AG08396 (cell line): ENCODE measurements at places on chromosomes 13 and 19.
A peak's percentile ranks its signal among the peaks of the same experiment; 100 is the strongest.

- DNase-seq, result no peak
These were observed 245.4 kb downstream of the SHISA2 start for GRCh38 chr13:25806264-25806974.

- DNase-seq, result peak; percentile 89
These were observed 16.9 kb upstream of the BTBD2 start for GRCh38 chr19:2032296-2032941.

DNA sequence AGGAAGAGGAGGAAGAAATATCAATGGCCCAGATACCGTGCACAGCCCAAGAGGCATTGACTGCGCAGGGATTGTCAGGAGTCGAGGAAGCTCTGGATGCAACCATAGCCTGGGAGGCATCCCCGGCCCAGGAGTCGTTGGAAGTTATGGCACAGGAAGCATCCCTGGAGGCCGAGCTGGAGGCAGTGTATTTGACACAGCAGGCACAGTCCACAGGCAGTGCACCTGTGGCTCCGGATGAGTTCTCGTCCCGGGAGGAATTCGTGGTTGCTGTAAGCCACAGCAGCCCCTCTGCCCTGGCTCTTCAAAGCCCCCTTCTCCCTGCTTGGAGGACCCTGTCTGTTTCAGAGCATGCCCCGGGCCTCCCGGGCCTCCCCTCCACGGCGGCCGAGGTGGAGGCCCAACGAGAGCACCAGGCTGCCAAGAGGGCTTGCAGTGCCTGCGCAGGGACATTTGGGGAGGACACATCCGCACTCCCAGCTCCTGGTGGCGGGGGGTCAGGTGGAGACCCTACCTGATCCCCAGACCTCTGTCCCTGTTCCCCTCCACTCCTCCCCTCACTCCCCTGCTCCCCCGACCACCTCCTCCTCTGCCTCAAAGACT is 36.0 kb downstream of the KEAP1 start:
- DNase-seq, result peak; percentile 1

DNA sequence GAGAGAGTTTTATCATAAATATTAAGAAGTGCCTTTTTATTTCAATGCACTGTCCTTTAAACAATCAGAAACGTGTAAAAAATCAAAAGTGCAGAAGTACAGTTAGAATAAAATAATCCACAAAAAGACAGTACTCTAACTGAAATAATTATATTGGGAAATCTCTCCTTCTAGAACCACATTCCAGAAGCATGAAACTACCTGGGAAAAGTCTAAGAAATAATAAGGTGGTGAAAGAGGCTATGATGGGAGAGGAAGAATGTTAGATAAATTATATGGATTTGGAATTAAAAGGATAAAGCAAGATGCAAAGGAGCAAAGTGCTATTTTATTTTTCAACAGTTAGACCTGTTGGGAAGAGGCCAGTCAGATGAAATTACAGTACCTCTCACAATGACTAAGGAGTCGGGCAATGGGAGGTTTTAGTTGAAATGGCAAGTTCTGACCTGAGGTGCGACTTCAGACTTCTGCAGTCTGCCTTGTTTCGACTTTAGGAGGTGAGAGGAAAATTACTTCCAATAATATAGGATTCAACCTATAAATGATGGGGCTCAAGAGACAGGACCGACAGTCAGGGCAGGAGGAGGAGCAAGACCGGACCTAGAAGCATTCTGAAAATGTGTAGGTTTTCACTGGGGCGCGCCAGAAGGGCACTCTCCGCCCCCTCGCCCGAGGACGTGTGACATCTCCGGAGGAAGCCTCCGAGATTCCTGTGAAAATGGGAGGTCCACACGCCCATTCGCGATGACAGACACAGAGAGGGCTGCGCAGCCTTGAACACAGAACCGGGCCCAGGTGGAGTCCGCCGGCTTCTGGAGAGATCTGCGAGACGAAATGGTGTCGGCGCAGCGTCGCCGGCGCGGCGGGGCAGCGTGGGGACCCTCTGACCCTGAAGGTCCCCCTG is 717 bp downstream of the SPRYD7 start:
- peak; percentile 58 for DNase-seq

GRCh38 chr13:74009100-74009668 is 125.0 kb downstream of the KLF12 start:
- no peak for DNase-seq

GRCh38 chr13:44072536-44072935 is 192.8 kb downstream of the LACC1 start:
- DNase-seq, result no peak

DNA sequence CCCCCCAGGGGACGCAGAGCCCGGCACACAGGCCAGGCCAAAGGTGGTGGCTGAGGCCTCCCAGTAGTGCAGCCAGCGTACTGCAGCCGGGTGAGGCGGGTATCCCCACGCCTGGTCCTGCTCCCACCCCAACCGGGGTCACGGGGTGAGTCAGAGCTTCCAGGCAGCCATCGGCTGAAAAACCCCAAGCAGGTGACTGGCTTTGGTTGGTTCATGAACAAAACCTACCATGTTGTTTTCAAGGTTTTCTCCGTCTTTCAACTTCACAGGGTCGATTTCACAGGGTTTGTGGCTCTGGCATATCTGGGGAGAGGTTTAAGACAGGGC is 42.1 kb upstream of the C13orf46 start:
- DNase-seq, result no peak

- peak; percentile 27 for DNase-seq
These were observed 814 bp downstream of the SLC25A23 start for GRCh38 chr19:6458695-6459261.

GRCh38 chr13:21671620-21672286 is 880 bp downstream of the FGF9 start:
- no peak for DNase-seq

GRCh38 chr19:13104848-13105711 is 2.4 kb upstream of the LYL1 start:
- no peak for DNase-seq

DNA sequence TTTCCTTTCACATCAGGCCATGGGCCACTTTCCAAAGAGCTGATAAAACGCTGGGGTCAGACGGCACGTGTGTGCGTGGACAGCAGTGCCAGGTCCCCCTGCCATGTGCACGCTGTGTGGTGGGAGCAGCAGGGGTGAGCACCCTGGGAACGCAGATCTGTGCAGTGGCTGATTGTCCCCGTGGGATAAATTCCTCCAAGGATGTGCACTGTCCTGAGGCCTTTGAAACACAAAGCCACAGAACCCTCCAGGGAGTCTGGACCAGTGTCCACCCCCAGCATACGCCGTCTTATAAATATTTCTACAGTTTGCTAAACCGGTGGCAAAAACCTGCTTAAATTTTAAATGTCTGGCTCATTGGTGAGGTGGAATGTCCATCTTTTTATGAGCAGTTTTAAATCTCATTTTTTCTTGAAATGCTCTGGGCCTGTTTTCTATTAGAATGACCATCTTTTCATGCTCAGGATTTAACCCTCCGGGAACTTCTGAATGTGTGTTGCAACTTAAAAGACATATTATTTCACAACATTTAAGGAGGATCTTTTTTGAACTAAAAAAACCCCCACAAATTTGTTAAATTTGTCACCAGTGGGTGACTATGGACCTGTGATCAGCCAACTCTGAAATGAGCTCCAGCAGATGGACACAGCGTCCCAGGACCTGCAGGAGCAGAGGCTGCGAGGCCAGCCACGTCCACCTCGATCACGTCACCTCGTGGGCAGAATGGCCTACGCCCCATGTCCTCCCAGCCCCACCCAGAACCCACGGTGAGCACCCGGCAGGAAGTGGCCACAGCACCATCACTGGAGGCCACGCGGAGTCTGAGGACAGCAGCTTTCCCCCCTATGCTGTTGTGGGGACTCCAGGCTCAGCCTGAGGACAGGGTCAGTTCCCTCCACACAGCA is 68.6 kb downstream of the RASA3 start:
- peak; percentile 60 for DNase-seq
